Memory B cell (primary cell): ENCODE measurements at places on chromosomes 3 and 15.

DNA sequence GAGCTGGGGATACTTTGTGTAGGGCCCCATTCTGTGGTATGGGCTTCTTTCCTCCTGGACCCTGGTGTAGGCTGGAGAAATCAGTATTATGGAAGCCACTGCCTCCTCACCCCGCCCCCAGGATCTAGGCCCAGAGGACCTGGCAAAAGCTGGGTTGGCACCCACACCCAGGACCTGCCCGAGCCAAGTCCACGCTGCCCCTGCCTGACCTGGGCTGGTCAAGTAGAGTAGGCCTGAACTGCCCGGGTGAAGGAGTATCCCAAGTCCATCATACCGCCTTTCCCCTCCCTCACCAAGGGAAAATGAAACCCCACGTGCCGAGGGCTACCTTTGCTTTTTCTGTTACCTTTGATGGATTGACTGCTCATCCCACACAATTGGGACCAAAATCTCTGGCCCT, 37.7 kb upstream of the TRAK1 start:
- DNase-seq, result no peak

GRCh38 chr3:45832699-45833098, 9.2 kb downstream of the LZTFL1 start:
- no peak for DNase-seq

- no peak for DNase-seq
Observed at GRCh38 chr15:36815786-36816185, 236.4 kb downstream of the CDIN1 start.

GRCh38 chr15:48856942-48857341, 21.0 kb upstream of the EID1 start:
- DNase-seq, result no peak

DNA sequence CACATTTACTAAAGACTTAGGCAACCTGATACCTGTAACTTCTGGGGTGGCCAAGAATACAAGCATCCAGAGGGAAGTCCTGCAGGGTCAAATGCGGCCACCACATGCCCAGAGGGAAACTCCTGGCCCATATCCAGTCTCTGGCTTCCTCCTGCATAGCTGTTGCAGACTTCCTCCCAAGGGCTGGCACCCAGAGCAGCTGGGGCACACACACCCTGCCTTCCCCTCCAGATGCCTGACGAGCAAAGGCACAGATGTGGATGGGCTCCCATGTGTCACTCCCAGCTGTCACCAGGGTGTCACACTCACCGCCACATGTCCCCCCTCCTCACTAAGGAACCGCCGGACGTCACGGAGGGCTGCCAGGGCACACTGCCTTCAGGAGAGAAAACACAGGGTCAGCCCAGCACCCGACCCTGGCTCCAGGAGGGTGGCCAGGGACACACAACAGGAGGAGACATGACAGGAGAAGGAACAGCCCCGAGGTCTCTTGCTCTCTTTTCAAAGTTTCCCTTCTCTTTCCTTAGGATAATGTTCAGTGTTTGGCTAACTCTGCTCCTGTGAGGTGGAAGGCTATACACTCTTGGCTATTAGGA, 13.2 kb downstream of the PFKFB4 start:
- DNase-seq, result no peak

DNA sequence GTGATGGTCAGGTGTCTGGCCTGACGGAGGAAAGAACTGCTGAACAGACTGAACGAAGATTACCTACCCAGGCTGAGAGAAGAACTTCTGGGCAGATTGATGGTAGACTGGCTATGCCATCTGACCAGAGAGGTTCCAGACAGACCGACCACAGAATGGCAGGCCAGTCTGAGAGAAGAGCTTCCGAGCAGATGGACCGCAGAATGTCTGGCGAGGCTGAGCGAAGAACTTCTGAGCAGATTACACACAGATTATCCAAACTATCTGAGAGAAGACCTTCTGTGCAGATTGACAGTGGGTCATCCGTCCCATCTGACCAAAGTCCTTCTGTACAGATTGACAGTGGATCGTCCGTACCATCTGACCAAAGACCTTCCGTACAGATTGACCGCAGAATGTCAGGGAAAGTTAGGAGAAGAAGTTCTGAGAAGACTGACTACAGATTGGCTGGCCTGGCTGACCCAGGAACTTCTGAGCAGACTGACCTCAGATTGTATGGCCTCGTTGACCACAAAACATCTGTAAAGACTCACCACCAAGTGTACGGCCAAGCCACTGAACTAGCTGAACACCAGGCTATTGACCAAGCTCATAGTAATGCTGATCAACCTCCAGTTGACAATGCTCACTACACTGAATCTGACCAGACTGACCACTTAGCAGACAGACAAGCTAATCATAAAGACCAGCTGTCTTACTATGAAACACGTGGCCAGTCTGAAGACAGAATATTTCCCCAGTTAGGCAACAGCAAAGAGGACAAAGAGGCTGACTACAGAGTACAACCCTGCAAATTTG, 812 bp downstream of the TEX55 start:
- DNase-seq, result no peak

DNA sequence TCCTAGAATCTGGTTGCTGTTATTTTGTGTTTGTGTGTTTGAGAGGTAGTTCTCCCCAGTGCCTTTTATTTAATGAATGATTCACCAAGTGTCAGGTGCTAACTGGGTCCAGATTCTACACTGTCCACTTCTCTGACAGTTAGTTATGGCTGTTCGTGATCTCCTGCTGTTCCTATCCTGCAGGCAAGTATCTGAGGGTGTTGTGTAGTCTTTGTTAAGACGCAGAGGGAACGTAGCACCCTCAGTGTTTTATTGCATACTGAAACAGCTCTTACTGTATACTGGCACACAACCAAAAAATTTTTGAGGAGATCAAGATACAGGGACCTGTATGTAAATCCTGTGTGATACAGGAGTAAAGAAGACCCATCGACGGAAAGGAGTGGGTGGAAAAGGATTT, 1271.3 kb downstream of the ROBO1 start:
- DNase-seq, result no peak

GRCh38 chr15:68617001-68617400, 38.2 kb downstream of the CORO2B start:
- no peak for DNase-seq

DNA sequence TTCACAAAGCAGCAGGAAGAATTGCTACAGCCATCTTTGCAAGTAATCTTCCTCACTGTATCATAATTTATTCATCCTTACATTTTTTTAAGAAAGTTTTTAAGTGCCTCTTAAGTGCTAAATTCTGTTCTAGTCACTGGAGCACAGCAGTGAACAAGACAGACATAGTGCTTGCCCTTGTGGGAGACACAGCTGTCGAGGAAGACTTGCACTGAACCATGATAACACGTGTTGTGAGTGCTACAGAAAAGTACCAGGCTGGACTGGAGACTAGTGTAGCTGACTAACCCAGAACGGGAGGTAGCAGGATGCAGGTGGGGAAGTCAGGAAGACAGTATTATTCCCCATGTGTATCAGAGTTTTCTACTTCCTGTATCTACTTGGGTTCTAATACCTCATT, 300.6 kb downstream of the TBL1XR1 start:
- DNase-seq, result no peak
